ENCODE measurements at places on chromosomes 13 and 19. TPM values are rescaled to one million over a fixed set of nuclear protein-coding genes. Genes with fewer than 3 reads are reported as not detected.

The SIGLEC5 gene
- total RNA-seq: not detected

The LGALS4 gene
- not detected for total RNA-seq

The EFNB2 gene
- 55.8 TPM for total RNA-seq

The CFD gene
- 1.5 TPM for total RNA-seq

The IGFL3 gene
- total RNA-seq: not detected

The PLK5 gene
- not detected for total RNA-seq

The STOML3 gene
- total RNA-seq: not detected

The KRTDAP gene
- total RNA-seq: not detected

The CATSPERD gene
- not detected for total RNA-seq

The PPM1N gene
- 0.63 TPM for total RNA-seq

The ZNF681 gene
- total RNA-seq: 2.5 TPM

The BRME1 gene
- 0.63 TPM for total RNA-seq

The KIR2DL1 gene
- not detected for total RNA-seq

The ZNF296 gene
- 0.13 TPM for total RNA-seq

The CYP4F11 gene
- total RNA-seq: not detected

The KISS1R gene
- total RNA-seq: not detected

The DLL3 gene
- 0.19 TPM for total RNA-seq

The ATCAY gene
- total RNA-seq: not detected

The MAP2K2 gene
- total RNA-seq: 175 TPM

The PRKACA gene
- total RNA-seq: 36.1 TPM

The MYH14 gene
- not detected for total RNA-seq

The ZNF547 gene
- total RNA-seq: 2.4 TPM

The YJEFN3 gene
- total RNA-seq: 0.31 TPM

The ZNF221 gene
- total RNA-seq: 3.2 TPM

The ZNF91 gene
- 6.3 TPM for total RNA-seq

The TPRX2 gene
- total RNA-seq: not detected

The ZNF317 gene
- 17.7 TPM for total RNA-seq

The SIGLEC8 gene
- total RNA-seq: not detected

The FLT1 gene
- total RNA-seq: 63.8 TPM

The VSTM1 gene
- not detected for total RNA-seq

The DOCK9 gene
- total RNA-seq: 597 TPM

The COL4A1 gene
- 3,407 TPM for total RNA-seq

The ZNF222 gene
- 3.6 TPM for total RNA-seq

The CALR3 gene
- total RNA-seq: 0.16 TPM

The ALOX5AP gene
- total RNA-seq: not detected

The PSG5 gene
- total RNA-seq: not detected

The KLK1 gene
- total RNA-seq: not detected

The MBOAT7 gene
- 31.6 TPM for total RNA-seq

The LONP1 gene
- 58.9 TPM for total RNA-seq

All from bladder microvascular endothelial cell (primary cell).